Activated naive CD8-positive, alpha-beta T cell treated with anti-CD3 and anti-CD28 coated beads, Interleukin-2, amount 10 ng/mL, durations not matched to agents 7 days and 5 days (primary cell): ENCODE measurements at places on chromosomes 7 and 10. TPM values are rescaled to one million over a fixed set of nuclear protein-coding genes. Genes with fewer than 3 reads are reported as not detected.

DNA sequence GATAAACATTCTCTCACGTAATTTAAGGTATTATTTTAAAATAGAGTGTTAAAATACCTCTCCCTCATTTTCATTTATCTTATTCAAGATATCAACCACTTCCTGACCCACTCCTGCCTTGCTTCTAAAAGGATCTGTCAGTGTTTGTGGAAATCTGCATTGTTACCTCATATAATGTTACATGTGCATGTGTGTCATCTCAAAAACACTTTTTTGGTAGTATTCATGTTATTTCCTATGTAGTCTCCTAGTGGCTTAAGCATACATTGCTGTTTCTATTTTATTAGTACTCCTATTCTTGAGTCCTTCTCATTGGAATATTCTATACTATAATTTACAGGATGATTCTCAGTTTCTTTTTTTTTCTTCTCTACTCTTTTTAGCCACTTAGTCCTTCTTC is 1360.7 kb upstream of the CELF2 start:
- DNase-seq, result no peak

GRCh38 chr10:20117471-20117870 is 301.2 kb downstream of the PLXDC2 start:
- DNase-seq, result no peak

The EPO gene
- total RNA-seq, result not detected

- no peak for DNase-seq
These were observed 123.4 kb downstream of the ATE1 start for GRCh38 chr10:121804460-121804859.

The SORCS1 gene
- total RNA-seq, result not detected

GRCh38 chr10:62183442-62183841 is 85.2 kb downstream of the RTKN2 start:
- DNase-seq, result no peak

GRCh38 chr10:4058514-4059029 is 273.6 kb upstream of the KLF6 start:
- DNase-seq, result no peak

GRCh38 chr7:104267701-104268368 is 60.0 kb upstream of the ORC5 start:
- DNase-seq, result no peak

- no peak for DNase-seq
These were observed 155.7 kb upstream of the TMEM229A start for GRCh38 chr7:124188576-124188975.

- DNase-seq, result no peak
These were observed 91.4 kb upstream of the FAM133B start for GRCh38 chr7:92681633-92682032.

DNA sequence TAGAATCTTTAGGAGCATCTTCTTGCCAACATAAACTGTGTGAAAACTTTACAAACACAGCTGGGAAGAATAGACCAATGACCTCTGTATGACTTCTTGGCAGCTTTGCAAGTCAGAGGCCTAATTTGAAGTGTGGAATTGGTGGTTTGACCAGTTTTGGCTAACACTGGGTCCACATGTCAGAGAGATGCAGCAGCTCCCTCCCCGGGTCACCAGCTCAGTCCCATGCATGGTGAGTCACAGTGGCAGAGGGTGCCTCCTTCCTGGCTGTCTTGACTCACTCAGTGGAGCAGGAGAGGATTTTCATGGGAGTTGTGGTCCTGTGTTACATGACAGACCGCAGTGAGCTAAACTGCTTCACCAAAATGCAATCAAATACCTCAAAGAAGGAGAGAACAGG is 8.2 kb upstream of the STARD3NL start:
- DNase-seq, result no peak

- DNase-seq, result no peak
These were observed 34.9 kb downstream of the PRKAR2B start for GRCh38 chr7:107079212-107079940.
